ENCODE measurements at places on chromosomes 11 and 22.

GRCh38 chr22:45828841-45829240 is 148.1 kb downstream of the WNT7B start:
- no peak for DNase-seq

DNA sequence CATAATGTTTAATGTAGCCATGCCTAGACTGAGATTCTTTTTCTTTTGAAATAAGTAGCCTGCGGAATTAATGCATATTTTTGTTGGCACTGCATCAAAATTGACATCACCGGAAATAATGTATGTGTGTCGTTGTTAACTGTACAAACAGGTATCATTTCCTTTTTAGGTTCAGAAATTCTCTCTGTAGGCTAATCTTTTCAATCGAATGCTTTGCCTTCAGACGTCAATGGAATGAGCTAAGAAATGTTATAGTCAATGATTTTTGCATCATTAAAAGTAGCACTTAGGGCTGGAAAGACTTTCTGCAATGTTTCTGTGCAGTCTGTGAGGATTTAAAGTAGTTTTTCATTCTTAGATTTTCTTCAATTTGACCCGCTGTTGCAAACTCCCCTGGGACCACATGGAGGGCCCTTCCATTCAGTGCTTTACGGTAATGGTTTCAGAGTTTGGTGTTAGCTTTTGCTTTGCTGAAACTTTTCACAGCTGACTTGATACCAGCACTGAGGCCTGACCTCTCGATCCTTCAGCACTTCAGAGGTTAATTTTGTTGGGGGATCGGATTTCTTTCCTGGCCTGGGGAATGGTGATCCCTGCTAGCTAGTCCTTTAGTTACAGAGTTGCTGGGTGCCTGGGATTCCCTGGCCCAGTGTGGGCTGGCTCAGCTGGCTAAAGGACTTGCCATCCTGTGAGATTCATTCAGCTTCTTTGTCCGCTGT is 137.8 kb downstream of the DBX1 start:
- DNase-seq, result peak; percentile 74

- no peak for DNase-seq
Observed at GRCh38 chr11:71301046-71301857, 48.9 kb upstream of the SHANK2 start.

DNA sequence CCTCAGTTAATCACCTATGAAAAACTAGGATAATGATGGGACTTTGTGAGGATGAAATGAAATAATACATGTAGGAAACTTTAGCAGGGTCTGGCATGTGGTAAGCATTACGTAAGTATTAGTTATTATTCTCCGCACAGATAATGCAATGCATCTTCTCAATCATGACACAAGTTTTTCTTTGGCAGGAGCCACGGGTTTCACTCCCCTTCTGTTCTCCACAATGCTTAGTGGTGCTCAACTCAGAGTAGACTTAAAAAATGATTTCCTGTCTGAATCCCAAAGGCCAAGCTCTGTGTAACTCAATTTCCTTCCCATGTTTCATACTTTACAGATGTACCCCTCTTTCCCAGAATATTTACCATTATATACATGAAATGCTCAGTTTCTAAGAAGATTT is 82.9 kb downstream of the CCDC34 start:
- DNase-seq, result no peak

DNA sequence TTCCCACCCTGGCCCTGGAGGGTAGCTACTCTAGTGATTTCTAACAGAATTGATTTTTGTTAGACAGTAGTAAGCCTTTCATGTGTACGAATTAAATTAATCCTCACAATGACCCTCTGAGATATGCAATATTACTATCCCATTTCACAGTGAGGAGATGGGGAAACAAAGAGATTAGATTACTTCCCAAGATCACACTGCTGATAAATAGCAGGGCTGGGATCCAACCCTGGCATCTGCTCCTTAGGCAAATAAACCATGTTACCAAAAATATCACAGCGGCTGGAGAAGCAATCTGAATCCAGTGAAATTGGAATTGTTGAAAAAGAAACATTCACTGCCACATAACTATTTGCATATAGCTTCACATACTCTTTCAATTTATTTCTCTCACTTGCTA is 12.8 kb upstream of the CAVIN3 start:
- peak; percentile 82 for DNase-seq

- DNase-seq, result peak; percentile 53
Observed at GRCh38 chr22:48254311-48254873, 1491.9 kb downstream of the TBC1D22A start.

- no peak for DNase-seq
Observed at GRCh38 chr11:114195151-114195550, 101.0 kb upstream of the NNMT start.

GRCh38 chr22:43881091-43882061 is 10.4 kb downstream of the PNPLA5 start:
- no peak for DNase-seq

DNA sequence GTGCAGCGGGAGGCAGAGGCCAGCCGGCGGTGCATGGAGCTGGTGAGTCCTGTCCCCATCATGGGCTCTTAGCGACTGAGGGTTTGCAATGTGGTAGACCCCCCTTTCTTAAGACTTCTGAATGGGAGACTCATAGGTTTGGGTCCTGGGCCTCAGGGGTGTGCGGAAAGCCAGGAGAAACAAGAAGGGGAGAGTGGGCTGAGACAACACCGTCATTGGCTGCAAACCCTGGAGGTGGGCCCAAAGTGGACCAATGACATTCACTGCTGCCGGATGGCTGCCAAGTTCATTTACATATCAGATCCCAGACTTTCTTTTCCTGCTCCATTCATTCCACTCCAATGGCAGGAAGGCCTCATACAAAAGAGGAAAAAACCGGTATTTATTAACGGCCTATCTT is 213.3 kb downstream of the MYO18B start:
- DNase-seq, result no peak

DNA sequence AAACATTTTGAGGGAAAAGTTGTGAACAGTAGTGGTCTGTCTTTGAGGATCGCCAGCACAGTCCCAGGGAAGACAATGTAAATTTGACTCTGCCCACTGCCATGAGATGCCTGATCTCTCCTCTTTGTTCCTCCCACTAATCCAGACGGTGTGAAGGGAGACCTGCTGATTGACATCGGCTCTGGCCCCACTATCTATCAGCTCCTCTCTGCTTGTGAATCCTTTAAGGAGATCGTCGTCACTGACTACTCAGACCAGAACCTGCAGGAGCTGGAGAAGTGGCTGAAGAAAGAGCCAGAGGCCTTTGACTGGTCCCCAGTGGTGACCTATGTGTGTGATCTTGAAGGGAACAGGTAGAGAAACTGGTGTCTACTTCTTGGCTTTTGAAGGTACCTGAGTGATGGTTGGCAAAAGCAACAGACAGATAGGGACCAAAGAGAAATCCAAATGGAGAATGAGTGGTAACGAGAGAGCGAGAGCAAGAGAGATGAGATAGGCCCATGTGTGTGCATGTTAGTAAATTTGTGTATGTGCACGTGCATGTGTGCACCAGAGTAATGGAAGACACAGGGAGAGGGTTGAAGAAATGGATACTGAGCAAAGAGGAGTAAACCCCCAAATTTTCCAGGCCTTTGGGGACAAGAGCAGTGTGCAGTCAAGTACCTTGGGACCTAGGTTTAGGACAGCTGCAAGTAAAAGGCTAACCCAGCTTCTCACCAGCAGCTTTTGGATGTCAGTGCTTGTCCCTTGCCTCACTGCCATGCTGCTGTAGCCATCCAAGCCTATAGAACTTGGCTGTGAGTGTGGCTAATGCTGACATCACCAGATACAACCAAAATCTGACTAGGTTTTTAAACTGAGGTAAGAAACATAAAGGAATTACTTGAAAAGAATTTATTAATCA is 1.9 kb downstream of the NNMT start:
- no peak for DNase-seq

DNA sequence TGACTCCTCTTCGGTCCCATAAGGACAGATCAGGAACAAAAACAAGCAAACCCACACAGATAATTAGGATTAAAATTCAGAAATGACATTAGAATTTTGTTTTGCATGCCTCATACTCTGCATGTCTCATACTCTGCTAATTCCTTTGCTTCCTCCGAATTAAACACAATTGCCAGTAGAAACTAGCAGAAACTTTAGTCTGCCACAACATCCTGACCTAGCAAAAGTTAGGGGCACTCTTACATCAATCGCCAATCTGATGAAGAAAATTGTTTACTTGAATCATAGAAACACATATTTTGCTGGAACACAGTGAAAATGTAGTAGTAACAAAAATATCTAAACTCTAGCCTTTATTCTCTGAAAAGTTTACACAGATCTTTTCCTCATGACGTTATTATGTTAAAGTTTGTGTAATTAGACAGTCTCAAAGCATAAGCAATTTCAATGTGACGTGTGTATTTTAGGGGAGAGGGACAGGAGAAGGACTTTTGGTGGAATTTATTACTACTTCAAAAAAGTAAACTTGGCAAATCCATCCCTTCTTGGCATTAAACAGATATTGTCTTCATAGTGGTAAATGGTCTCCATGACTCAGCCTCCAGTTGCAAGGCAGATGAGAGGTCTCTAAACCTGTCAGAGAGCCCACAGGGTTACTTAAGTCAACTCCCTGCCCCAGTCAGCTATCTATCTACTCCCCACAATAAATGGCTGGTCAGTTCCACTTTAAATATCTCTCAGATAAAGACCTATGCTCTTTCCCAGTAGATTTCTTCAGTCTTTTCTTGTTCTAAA is 249.8 kb upstream of the UBASH3B start:
- DNase-seq, result no peak

- DNase-seq, result no peak
Observed at GRCh38 chr11:93704237-93704636, 37.1 kb downstream of the TAF1D start.

DNA sequence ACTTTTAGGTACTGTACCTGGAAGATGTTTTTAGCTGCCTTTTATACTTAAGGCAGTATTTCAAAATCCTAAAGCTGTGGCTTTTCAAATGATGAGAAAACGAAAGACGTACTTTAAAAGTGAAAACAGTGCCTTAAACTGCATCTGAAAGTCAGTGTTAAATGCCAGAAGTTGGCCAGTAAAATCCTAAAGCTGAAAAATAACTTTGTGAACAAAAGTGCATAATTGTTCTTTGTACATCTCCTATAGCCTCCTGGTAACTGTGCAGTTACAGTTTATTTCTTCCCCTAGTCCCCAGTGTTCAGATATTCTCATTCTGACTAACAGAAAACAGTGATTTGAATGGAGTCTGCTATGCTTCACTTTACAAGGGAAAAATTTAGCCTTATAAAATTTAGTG is 6.8 kb downstream of the EED start:
- DNase-seq, result no peak

DNA sequence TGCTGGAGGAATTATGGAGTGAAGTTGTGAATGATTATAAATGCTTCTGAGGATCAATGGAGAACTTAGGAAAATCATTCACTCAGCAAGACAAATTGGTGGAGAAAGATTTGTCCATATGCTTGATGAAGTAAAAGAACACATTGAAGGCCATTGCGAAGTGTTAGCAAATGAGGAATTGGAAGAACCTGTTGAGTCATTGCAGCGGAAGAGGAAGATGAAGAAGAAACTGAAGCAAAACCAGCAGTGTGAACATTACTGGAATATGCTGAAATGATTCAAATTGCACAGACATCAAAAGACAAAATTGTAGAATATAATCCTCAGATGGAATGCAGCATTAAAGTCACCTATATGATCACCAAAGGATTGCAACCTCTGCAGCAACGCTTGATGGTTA is 168.1 kb downstream of the ADAMTS15 start:
- no peak for DNase-seq

DNA sequence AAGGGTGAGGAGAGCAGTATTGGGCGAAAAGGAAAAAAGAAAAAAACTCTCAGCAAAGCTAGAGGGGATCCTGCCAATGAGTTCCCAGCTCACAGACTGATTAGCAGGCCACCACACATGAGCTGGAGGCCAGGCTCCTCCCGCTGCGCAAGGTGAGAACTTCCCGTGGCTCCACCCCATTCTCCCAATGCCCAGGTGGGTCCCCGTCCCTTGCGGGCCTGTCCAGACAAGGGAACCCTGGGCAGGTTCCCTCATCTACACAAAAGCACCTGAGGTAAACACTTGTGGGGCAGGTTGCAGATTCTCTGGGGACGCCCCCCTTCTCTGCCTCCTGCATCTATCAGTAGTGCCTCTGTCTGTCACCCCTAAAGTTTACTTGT is 46.5 kb downstream of the CDPF1 start:
- no peak for DNase-seq

DNA sequence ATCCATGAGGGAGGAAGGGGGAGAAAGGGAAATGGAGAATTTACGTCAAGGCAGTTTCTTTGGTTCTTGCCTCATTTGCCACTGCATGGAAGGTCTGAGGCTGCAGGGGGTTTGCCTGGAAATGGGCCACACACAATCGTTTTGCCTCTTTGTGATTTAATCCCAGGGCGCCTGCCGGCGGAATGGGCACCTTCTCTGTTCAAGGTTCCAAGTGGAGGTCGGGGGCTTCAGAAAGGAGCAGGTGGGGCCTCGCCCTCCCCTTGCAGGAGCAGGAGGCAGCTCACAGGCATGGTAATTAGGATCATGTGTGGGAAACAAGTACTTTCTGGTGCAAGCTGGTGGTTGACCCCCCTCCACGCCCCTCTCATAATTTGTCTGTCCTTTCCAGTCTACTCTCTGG is 29.9 kb downstream of the MPPED1 start:
- DNase-seq, result no peak

GRCh38 chr22:44691796-44692661 is 10.0 kb upstream of the PRR5 start:
- no peak for DNase-seq

DNA sequence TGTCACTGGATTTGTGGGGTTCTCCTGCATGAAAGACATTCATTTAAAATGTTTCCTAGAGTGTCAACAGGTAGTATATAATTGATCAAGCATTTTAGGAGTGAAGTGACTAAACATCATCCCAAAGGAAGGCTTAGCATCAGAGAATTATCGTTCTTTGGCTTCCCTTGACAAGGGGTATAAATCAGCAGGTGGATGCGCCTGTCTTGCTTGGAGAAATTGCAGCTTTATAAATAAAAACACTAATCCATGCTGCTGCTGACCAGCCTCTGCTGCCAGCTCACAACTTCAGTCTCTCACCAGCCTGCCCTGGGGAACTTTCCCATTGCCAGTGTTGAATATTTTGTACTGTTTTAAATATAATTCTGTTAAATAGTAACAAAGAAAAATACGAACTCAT is 1184.7 kb upstream of the TENM4 start:
- no peak for DNase-seq

GRCh38 chr11:118791111-118791960 is at the start of gene DDX6:
DDX6 (minus strand) TSS chr11:118791164; CDS start chr11:118786251, 4,913 bp downstream.
- DNase-seq, result peak; percentile 90

DNA sequence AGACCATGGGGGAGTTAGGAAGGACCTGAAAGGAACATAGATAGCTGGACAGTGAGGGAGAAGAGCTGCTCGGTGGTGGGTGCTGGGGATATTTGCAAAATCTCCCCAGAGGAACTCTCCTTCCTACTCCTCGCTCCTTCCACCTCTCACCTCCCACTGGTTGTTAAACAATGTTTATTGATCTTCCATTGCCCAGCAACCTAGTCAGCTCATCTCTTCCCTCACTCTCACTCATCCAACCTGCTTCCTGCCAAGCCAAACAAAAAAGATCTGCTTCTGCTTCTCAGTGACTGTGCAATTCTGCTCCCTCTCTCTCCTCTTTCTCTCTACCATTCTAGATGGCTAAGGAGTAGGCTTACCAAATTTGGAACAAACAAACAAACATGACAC is 115.0 kb downstream of the SLC1A2 start:
- no peak for DNase-seq

Data from NCI-H1105 treated with DMSO at 0.1 percent for 48 hours (cell line).